ENCODE measurements at places on chromosomes 6 and 20.
A peak's percentile ranks its signal among the peaks of the same experiment; 100 is the strongest.

- peak; percentile 78 for DNase-seq
Observed at GRCh38 chr20:45044084-45044573, 56.8 kb downstream of the KCNS1 start.

GRCh38 chr6:32689531-32690501 lies 23.4 kb upstream of the HLA-DQB1 start:
- DNase-seq = no peak

DNA sequence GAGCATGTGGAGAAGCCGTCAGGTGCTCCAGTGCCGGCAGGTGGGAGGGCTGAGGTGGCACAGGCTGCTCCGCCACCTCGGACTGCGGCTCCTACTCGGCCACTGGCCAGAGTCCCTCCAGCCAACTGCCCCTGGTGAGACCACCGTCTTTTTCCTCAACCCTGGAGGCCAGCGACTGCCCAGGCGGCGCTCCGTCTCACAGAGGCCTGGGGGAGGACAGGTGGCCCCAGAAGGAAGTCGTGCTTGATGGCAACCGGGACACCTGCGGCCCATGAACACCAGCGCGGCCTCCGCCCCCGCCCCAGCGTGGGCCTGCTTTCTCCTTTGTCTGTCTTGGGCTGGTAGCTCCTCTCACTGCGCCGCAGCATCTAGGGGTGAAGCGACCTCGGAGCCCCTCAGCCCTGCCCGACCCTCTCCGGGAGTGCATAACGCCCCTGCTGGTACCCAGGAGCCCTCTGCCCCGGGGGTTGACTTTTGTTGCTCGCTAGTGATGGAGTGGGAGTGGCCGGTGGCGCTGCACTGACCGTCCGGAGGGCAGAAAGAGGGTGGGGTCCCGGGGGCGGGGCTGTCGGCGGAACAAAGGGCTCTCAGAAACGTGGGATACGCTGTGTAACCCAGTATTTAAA lies 706 bp upstream of the TUBB2B start:
- DNase-seq = no peak

GRCh38 chr6:25975923-25976560 lies 13.4 kb downstream of the TRIM38 start:
- no peak for DNase-seq

DNA sequence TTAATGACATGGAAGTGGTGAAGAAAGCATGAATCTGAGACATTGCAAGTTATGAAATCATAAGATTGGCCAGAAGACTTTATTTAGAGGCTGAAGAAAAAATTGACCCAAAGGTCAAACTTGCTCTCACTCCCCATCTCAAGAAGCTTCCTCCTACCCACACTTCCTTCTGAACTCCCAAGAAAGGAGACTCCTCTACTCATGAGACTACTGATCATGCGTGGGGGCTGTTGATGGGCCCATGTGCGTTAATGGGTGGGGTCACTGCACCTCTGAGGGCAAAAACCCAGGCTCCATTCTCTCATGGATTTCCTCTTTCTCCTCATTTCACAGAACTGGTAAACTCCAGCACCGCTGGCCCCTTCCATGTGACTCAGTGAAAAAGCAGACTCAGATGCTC lies 470.6 kb upstream of the ARID1B start:
- DNase-seq = no peak

GRCh38 chr6:3418496-3419060 lies 38.3 kb downstream of the SLC22A23 start:
- DNase-seq = no peak

- no peak for DNase-seq
Observed at GRCh38 chr6:52317841-52318581, 33.5 kb upstream of the MCM3 start.

GRCh38 chr6:44386929-44387345 lies 569 bp upstream of the CDC5L start:
- no peak for DNase-seq

All from skin of body (tissue), 3 donors.